ENCODE measurements at places on chromosomes 5 and 9.

- no peak for DNase-seq
These were observed 144.4 kb upstream of the TAS2R1 start for GRCh38 chr5:9774472-9775079.

DNA sequence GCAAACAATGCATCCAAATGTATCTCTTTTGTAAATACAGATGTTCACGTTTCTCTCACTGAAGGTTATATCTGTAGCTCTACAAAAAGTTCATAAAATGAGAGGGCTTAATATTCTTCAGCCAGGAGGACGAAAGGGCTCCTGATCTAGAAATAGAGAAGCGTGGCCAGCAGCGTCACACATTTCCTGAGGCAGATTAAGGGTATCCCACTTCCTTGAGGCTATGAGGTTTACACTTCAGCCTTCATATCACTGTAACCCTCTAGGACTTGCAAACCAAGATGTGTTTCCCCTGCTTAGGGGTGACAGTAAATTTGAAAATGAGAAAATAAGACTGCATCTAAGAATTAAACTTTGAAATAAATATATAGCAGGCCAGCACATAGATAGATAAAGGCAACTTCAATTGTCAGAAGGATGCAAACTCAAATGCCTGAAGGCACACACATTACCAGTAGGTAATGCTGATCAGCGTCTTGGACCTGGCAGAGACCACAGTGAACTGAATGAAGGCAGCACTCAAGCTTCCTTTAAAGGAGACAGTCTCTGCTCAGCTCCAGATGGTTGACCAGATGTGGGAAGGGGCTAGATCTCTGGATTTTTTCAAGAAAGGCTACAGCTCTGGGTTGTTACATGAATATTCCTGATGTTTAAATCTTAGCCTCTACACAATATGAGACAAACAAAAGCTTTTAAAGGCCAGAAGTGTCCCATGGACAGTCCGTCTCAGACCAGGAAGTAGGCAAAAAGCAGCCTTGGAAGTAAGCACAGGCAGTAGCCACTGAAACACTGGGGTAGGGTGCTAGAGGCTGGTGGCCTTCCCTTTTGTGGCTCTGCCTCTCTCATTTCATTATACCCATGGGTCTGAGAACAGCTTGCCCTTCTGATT, 197.7 kb downstream of the MCTP1 start:
- DNase-seq, result no peak

GRCh38 chr9:95370064-95370463, 52.6 kb upstream of the FANCC start:
- DNase-seq, result no peak

DNA sequence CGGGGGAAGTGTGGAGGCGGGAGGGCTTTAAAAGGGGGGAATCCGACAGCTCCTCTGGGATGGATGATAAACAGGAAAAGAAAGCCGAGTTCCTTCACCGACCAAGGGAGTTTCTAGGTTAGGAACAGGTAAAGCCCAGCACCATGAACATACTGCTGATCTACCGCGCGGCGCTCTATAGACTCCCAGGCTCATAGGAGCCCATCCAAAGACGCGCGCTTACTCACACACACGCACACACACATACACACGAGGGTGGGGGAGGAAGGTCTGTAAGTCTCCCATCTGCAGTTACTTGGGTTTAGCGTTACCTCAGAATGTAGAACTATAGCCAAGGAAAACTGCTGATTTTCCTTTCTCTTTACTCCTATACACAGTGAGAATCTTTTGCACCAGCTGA, 2.6 kb upstream of the GABRB2 start:
- DNase-seq, result no peak

- no peak for DNase-seq
These were observed 1.1 kb upstream of the ORM1 start for GRCh38 chr9:114321759-114322158.

DNA sequence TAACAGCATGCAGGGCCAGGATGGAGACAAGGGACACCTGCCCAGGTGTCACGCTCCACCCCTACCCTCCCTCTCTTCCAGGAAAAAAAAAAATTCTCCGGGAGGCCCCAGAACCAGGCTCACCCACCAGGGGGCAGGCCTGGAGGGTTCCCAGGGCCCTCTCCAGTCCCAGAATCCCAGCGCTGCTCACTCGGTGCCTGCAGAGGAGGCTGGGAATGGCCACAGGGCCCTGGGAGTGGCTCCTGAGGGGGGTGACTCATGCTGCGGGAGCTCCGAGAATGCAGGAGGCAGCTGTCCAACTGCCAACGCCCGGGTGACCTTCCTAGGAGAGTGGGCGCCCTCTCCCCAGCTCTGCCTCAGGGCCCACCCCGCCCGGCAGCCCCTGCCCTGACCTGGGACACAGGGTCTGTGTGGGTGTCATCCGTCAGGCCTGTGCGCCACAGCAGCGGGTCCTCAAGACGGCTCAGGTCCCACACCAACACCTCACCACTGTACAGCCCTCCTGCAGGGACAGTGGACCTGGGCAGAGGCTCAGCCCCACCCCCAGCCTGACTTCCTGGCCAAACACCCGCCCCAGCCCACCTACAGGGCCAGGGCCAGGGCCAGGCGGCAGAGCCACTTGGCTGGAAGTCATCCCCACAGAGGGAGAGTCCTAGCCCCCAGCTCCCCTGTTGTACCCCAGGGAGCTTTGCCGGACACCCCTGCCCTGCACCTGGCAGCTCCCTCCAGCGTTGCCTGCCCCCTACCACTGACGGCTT, 21.2 kb downstream of the DYNC2I2 start:
- peak; percentile 77 for DNase-seq

DNA sequence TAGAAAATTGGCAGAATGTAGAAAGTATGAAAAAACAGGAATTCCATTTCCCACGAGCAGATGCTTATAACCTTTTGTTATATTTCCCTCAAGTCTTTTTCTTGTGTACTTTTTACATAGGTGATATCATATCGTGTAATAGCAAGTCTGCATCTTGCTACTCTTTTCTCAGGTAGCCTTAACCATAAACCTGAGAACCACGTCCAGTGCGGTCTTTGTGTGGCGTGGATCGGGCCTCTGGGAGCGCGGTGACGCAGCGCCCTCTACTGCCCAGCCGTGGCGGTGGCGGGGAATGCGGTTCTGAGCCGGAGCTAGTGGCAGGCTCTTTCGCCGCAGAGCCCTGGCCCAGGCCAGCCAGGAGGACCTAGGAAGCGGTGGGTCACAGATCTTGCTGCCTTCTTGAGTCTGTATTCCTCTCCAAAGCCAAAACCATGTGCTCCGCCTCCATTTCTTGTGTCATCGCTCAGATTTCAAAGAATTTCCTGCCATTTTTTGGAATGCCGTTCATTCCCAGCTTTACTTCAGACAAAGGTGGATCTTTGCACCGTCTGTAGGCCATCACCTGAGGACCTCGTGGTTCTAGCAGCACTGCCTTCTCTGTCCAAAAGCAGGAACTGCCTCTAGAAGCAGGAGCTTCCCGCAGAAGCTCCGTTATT, 71.9 kb downstream of the MVB12B start:
- DNase-seq, result peak; percentile 62

- DNase-seq, result no peak
These were observed 90.5 kb upstream of the TNC start for GRCh38 chr9:115208501-115208900.

- no peak for DNase-seq
These were observed 53.7 kb upstream of the SMIM32 start for GRCh38 chr5:136246632-136247031.

- DNase-seq, result no peak
These were observed 81.2 kb downstream of the ALDH1A1 start for GRCh38 chr9:72871685-72872084.

GRCh38 chr5:143001764-143002351, 231.7 kb downstream of the ARHGAP26 start:
- DNase-seq, result no peak

DNA sequence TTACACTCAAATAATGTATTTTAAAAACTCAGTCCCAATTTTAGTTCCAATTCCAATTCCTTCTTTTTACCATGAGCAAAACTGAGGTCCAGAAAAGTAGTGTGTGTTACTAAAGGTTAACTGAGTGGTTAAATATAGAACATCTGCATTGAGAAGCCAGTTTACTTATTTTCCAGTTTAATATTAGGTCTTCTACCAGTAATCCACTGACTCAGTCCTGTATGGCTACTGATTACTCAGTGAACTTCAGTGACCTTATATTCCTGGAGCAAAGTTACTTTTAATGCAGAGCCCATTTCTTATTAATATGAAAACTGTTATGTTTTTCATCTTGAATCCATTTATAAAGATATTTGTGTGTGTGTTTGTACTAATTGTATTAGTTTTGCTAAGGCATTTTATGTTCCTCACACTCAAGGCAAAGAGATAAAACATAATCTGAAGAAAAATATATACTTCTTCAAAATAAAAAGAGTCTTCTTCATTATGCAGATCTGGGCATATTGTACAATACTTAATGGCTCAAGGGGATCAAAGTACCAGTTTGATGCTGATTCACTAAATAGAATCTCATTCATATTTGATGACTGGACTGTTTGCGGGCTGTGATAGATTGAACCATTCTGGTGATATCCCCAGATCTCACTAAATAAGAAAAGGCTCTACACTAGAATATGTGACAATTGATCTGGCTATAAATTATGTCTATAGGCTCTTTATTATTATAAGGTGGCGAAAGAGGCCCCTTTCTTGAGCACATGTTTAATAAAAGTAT, 60.8 kb downstream of the DMXL1 start:
- DNase-seq, result no peak

DNA sequence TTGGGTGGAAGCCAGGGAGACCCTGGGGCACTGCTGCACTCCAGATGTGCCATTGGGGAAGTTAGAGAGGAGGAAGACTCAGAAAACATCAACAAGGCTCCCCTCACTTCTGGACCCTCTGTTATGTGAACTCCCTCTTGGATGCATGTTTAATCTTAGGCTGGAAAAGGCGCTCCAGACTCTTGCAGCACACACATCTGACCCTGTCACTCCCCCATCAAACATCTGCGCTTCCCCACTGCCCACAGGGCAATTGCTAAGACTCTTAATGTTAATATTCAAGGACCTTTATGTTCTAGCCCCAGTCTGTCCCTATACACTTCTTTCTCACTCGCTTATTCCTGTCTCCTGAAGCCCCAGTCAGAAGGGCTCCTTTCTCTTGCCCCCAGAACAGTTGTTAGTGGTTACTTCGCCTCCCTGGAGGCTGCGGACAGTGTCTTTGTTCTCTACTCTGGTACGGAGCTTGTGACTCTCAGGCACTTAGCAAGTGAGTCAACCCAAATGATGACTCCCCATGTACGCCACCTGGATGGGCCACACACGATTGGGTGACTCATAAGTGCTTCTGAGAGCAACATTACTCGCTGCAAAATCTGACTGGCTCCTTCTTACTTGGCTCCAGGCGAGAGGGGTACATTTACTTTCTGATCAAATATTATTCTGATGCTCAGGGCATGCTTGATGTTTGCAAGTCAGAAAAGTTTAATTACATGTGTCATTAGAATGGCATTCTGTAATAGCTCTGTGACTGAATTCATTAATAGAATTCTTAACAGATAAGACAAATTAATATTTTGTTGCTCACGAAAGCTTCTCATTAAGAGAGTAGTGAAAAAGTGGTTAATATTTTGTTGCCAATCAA, 193.6 kb downstream of the HSPA4 start:
- peak; percentile 5 for DNase-seq

- DNase-seq, result no peak
These were observed 25.0 kb downstream of the RGS3 start for GRCh38 chr9:113488490-113488889.

DNA sequence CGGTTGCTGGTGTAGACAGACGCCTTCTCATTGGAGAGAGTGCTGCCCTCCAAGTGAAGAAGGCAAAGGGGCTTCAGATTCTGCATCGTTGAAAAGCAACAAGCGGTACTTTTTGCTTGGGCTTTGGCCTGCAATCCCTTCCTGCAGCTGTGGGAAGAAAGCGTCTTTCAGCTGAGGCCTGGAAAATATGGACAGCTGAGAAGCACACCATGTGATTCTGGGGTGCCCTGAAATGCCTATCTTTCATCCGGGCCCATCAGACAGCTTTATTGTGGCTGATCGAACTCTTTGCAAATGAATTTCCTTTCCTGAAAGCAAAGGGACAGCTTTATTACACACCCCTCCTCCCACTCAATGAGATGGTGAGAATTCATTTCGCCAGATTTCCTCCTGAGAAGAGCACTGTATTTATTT, 74.0 kb downstream of the NSG2 start:
- DNase-seq, result no peak

GRCh38 chr9:133449760-133450159, 10.0 kb upstream of the CACFD1 start:
- DNase-seq, result no peak

DNA sequence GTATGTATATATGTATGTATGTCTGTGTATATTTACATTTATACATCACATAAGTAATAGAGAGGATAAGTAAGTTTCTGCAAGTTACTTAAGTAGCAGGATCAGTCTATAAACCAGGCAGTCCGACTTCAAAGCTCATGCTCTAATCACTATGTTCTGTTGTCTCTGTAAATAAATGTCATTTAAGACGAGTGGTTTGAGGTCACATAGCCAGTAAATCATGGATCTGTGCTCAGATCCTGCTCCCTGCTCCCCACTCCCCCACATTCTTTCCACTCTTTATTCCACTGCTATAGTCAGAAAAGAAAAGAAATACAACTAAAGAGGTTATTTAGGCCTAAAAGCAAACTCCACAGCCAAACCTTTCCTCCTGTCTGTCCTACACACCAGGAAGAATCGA, 90.4 kb downstream of the SERINC5 start:
- DNase-seq, result no peak

DNA sequence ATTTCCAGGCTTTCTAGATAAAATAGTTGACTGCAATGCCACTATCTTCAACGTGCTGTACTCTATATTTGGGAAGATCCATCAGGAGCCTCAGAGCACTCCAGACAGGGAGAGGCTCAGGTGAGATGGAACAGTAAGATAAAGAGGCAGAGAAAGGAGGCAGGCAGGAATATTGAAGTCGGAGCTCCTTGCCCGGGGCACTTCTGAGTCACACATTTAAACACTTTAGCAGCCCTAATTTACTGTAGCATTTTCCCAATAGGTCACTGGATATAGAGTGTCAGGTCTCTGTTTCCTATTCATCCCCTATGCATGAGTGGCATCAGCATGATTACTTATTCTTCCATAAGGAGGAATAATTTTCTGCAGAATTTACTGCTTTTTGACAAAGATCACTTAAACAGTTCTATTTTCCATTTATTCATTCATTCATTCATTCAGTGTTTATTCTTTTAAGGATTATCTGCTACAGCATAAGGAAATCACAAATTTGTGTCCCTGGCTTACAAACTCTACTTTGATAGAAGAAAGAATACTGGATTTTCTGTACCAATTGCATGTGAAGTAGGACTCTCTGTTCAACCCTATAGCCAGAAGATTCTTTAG, 170.7 kb downstream of the MAPKAP1 start:
- DNase-seq, result no peak

- no peak for DNase-seq
These were observed 384.6 kb downstream of the SPOCK1 start for GRCh38 chr5:137114529-137114928.

DNA sequence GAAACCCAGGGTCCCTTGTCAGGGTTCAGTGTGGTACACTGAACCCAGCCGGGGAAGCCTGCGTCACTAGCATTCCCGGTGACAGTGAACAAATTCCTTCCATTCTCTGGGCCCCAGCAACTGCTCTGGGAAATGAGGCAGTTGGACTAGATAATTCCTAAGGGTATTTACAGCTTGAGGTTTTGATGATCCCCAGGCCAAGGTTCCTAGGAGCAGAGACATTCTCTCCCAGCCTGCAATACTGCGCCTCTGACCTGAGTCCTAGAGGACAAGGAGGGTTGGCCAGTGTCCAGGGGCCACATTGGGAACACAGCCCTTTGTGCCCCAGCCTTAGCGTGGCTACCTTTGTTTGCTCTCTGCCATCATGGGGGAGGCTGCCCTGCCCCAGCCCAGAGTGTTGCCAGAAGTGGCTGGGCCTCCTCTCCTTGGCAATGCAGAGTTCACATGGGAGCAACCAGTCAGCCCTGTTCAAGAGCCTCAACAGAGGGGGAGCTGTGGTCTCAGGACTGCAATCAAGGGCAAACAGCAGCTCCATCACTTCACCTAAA, 178.2 kb downstream of the SEC61B start:
- no peak for DNase-seq
